Uterus (tissue), 4 donors: ENCODE measurements at places on chromosomes 6 and 20.

DNA sequence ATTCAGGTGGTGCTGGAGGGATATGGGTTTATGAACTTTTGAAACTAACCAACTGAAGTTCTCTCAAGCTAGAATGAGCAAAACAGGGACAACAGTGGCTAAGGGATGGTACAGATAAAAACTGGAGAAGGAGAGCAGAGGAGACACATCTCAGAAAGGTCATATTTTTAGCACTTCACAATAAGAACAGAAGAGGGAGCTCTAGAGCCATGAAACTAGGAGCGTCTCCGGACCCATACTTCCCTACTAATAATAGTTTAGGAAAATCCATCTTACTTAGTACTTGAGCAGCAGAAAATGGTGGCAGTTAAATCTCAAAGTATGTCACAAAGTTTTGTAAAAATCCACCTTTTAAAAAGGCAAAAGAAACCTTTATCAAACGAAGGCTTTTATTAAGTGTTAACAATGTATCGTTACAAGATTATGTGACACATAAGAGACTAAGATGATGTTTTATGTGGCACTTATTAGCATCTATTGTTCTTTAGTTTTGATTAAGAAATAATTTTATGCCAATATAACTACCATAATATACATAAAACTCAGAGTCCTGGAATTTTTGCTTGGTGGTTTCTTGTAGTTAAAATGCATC is 278.6 kb downstream of the TBC1D32 start:
- no peaks in the 10 kb centered on the region for H3K27me3 ChIP-seq
- no peak for DNase-seq
- H3K4me1 ChIP-seq, result no peaks in the 10 kb centered on the region

DNA sequence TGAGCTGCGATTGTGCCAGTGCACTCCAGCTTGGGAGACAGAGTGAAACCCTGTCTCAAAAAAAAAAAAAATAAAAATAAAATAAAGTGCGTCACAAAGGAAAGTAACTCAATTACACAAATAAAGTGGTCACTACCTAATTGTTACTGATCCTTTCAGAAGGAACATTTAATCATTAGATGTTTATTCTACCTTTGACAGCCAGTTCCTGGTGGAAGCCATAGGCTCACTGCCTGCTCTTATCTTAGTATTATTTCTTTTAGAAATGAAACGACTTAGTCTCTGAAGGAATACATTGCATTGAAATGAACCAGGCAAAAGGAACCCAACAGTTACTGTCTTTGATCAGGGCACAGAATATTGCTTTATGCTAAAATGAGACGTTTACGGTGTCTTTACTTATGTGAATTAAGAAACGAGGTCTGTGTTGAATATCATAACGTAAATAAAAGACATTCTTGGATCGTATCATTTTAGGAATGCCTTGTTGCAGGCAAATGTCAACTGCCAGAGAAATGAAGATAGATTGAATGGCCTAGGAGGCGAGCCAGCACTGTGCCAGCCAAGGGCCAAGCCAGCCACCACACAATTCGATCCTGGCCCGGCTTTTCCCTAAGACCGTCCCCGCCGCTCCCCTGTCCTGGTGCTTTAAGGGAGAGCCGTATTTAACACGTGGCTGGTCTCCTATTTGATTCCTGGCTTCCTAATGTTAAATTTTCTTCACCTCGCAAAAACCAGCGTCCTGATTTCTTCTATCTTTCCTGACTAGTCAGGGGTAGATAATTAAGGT is 136.7 kb upstream of the GMDS start:
- H3K4me1 ChIP-seq, result no peaks in the 10 kb centered on the region
- no peaks in the 10 kb centered on the region for H3K36me3 ChIP-seq
- H3K27ac ChIP-seq, result peak overlapping the region; percentile 21
- H3K27me3 ChIP-seq, result no peaks in the 10 kb centered on the region
- no peak overlapping the region for H3K4me3 ChIP-seq

- no peaks in the 10 kb centered on the region for H3K27me3 ChIP-seq
- no peak overlapping the region for H3K4me3 ChIP-seq
- no peak for DNase-seq
- no peak overlapping the region for H3K27ac ChIP-seq
- no peaks in the 10 kb centered on the region for H3K36me3 ChIP-seq
Measured at GRCh38 chr6:39590871-39591393, 134.3 kb downstream of the KIF6 start.

GRCh38 chr6:126266664-126267063 is 73.3 kb upstream of the CENPW start:
- DNase-seq, result no peak
- H3K27me3 ChIP-seq, result no peaks in the 10 kb centered on the region
- no peaks in the 10 kb centered on the region for H3K4me1 ChIP-seq
- H3K36me3 ChIP-seq, result no peaks in the 10 kb centered on the region

DNA sequence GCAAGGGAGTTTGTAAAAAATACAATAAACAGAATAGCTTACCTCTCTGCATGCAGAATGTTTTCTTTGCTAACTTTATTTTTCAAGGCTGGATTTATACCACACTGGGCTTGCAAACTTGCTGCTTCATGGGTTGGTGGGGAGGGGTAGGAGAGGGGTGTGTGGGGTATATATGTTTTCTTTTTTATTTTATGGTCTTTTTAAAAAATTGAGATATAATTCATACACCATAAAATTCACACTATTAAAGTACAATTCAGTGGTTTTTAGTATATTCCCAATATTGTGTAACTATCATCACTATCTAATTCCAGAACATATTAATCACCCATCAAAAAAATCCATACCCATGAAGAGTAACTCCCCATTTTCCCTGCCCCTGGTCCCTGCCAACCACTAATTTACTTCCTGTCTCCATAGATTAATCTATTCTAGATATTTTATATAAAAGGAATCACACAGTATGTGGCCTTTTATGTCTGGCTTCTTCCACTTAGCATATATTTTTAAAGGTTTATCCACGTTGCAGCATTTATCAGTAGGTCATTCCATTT is 14.3 kb upstream of the TRPC4AP start:
- H3K27ac ChIP-seq, result no peak overlapping the region
- no peak overlapping the region for H3K4me3 ChIP-seq
- H3K4me1 ChIP-seq, result no peaks in the 10 kb centered on the region
- H3K27me3 ChIP-seq, result no peaks in the 10 kb centered on the region
- no peaks in the 10 kb centered on the region for H3K36me3 ChIP-seq

- H3K36me3 ChIP-seq, result no peaks in the 10 kb centered on the region
- DNase-seq, result no peak
- no peaks in the 10 kb centered on the region for H3K4me1 ChIP-seq
Measured at GRCh38 chr20:38658879-38659596, 57.4 kb downstream of the ARHGAP40 start.

- H3K4me1 ChIP-seq, result peaks cover 4% of the 10 kb centered on the region
- no peaks in the 10 kb centered on the region for H3K27me3 ChIP-seq
- peak overlapping the region; percentile 95 for H3K27ac ChIP-seq
- DNase-seq, result peak; percentile 88
- peak overlapping the region; percentile 82 for H3K4me3 ChIP-seq
Measured at GRCh38 chr20:19757487-19758132, 448 bp upstream of the RIN2 start.

GRCh38 chr6:140909625-140910024 is 1223.1 kb upstream of the GJE1 start:
- no peak overlapping the region for H3K27ac ChIP-seq
- no peaks in the 10 kb centered on the region for H3K27me3 ChIP-seq
- H3K4me1 ChIP-seq, result no peaks in the 10 kb centered on the region

- DNase-seq, result no peak
- no peaks in the 10 kb centered on the region for H3K4me1 ChIP-seq
- no peak overlapping the region for H3K27ac ChIP-seq
- H3K4me3 ChIP-seq, result no peak overlapping the region
Measured at GRCh38 chr6:2141644-2142290, 103.6 kb downstream of the GMDS start.

- H3K4me1 ChIP-seq, result no peaks in the 10 kb centered on the region
- no peaks in the 10 kb centered on the region for H3K36me3 ChIP-seq
- no peaks in the 10 kb centered on the region for H3K27me3 ChIP-seq
- H3K27ac ChIP-seq, result no peak within 1 kb of the TSS
- peak within 1 kb of the TSS; percentile 33 for H3K4me3 ChIP-seq
Measured at GRCh38 chr6:27312146-27312949, at the start of gene POM121L2. Gene POM121L2 (minus strand): TSS chr6:27312273. CDS start chr6:27312170, 103 bp downstream.

- no peak overlapping the region for H3K4me3 ChIP-seq
- no peak overlapping the region for H3K27ac ChIP-seq
- no peak for DNase-seq
- peaks cover 4% of the 10 kb centered on the region for H3K4me1 ChIP-seq
Measured at GRCh38 chr20:48196001-48196400, 410.7 kb upstream of the SULF2 start.

- no peaks in the 10 kb centered on the region for H3K4me1 ChIP-seq
- no peak overlapping the region for H3K4me3 ChIP-seq
- no peak overlapping the region for H3K27ac ChIP-seq
- H3K27me3 ChIP-seq, result no peaks in the 10 kb centered on the region
- DNase-seq, result peak; percentile 23
Measured at GRCh38 chr20:21020659-21021471, 85.3 kb downstream of the LINC00237 start.

DNA sequence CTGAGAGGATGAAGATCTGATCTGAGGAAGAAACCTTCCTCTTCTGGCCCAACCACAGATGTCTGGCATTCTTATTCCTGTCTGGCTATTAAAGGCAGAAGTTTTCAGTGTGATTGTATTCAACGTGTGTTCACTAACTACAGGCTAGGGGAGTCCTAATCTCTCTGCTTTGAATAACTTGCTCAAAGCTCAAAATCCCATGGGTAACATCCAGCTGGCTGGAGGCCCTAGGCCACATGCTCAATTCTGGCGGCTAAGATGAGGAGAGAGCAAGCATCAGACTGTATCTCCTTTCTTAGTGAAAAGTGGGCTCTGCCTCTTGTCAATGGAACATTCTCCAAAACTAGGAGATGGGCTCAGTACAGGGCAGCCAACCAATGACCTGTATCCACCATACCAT is 478.0 kb downstream of the KIF16B start:
- no peak for DNase-seq
- no peaks in the 10 kb centered on the region for H3K36me3 ChIP-seq
- H3K4me3 ChIP-seq, result no peak overlapping the region
- H3K27ac ChIP-seq, result no peak overlapping the region
- H3K4me1 ChIP-seq, result no peaks in the 10 kb centered on the region

DNA sequence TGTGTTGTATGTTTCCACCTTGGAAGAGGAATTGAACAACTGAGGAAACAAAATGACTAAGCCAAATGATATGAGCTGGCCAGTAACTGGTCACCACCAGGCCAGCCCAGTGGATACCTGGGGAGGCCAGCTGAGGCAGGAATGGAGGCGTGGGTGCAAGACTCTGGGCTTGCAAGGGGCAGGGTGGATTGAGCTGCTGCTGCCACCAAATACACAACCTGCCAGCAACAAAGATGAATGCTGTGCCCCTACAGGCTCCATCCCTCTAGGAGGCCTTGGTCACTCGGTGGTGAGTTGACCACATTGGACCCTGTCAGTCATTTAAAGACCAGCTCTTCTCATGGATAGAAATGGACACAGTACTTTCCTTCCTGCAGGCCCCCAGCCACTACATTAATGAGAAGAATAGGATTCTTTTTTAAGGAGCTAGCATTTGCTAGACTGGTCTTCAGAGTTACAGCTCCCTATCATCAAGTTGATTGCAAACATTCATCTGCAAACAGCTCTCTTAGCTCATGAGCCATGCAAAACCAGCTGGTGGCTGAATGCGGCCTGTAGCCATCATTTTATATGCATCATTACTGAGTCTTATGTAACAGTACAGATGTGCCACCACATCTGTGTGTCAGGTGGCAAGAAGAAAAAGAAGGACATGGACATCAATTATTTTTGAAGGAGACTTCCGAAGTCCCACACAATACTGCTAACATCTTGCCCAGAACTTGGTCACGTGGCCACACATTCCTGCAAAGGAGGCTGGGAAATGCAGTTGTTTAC is 26.3 kb upstream of the SLC22A3 start:
- H3K27me3 ChIP-seq, result no peaks in the 10 kb centered on the region
- no peaks in the 10 kb centered on the region for H3K4me1 ChIP-seq
- no peak overlapping the region for H3K27ac ChIP-seq
- H3K4me3 ChIP-seq, result no peak overlapping the region
- no peak for DNase-seq

- no peak overlapping the region for H3K27ac ChIP-seq
- no peak for DNase-seq
- no peaks in the 10 kb centered on the region for H3K27me3 ChIP-seq
- H3K4me1 ChIP-seq, result no peaks in the 10 kb centered on the region
- no peak overlapping the region for H3K4me3 ChIP-seq
- no peaks in the 10 kb centered on the region for H3K36me3 ChIP-seq
Measured at GRCh38 chr6:156231026-156231765, 546.0 kb upstream of the ARID1B start.

DNA sequence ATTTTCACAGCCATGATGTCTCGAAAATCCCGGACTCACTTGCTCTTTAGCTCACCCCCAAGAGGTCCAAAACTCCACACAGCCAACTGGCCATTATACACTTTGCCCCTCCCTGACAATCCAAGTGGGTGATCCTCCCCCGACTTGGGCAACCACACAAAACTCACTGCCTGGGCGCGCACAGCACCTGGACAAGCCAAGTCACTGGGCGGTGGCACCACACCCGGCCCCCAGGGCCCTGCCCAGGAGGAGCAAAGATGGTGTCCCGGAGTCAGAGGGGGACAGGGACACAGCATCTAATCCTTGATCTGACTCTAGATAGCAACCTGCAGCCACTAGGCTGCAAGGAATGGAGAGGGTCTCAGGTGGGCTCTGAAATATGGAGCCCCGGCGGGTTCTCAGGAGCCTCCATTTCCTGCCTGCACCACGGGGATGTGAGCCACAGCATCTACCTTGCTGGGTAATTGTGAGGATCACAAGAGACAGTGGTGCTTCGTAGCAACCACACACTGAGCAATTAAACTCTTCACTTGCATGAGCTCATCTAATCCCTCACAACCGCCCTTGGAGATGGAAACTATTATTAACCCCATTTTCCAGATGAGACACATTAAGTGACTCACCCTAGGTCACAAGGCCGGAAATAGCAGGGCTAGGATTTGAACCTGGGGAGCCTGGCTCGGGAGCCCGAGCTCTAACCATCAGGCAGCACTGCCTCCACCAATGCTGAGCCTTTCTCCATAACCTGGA is 66.6 kb downstream of the BMP7 start:
- H3K27ac ChIP-seq, result no peak overlapping the region
- H3K27me3 ChIP-seq, result no peaks in the 10 kb centered on the region

- peak overlapping the region; percentile 77 for H3K27ac ChIP-seq
- H3K4me3 ChIP-seq, result no peak overlapping the region
- no peaks in the 10 kb centered on the region for H3K27me3 ChIP-seq
- peak; percentile 57 for DNase-seq
- H3K36me3 ChIP-seq, result no peaks in the 10 kb centered on the region
Measured at GRCh38 chr6:75481936-75482593, 11.5 kb downstream of the FILIP1 start.

- no peaks in the 10 kb centered on the region for H3K27me3 ChIP-seq
- peak overlapping the region; percentile 77 for H3K27ac ChIP-seq
- no peak overlapping the region for H3K4me3 ChIP-seq
- peaks cover 12% of the 10 kb centered on the region for H3K4me1 ChIP-seq
- no peaks in the 10 kb centered on the region for H3K36me3 ChIP-seq
Measured at GRCh38 chr20:18983796-18984195, 170.2 kb downstream of the SCP2D1 start.
